ENCODE measurements at places on chromosomes 13 and 19.

- peak; percentile 66 for DNase-seq
These were observed 82.4 kb downstream of the GGACT start for GRCh38 chr13:100506154-100506553.

- no peak for DNase-seq
These were observed 141.9 kb downstream of the SPRY2 start for GRCh38 chr13:80199067-80199466.

DNA sequence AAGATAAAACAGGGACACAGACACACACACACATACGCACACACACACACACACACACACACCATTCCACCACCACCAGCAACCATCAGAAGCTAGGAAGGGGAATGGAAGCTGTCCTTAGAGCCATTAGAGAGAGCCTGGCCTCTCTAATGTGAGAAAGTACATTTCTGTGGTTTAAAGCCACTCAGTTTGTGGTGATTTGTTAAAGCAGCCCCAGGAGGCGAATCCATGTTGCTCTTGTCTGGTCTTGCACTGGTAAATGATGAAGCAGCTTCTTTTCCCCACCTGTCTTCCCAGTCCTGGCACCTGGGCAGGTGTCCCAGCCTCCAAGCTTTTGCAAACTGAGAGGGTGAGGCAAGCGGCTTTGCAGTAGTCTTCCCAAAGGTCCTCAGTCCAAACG lies 118.9 kb upstream of the KL start:
- no peak for DNase-seq

GRCh38 chr19:16113727-16114126 lies 2.0 kb downstream of the RAB8A start:
- no peak for DNase-seq

DNA sequence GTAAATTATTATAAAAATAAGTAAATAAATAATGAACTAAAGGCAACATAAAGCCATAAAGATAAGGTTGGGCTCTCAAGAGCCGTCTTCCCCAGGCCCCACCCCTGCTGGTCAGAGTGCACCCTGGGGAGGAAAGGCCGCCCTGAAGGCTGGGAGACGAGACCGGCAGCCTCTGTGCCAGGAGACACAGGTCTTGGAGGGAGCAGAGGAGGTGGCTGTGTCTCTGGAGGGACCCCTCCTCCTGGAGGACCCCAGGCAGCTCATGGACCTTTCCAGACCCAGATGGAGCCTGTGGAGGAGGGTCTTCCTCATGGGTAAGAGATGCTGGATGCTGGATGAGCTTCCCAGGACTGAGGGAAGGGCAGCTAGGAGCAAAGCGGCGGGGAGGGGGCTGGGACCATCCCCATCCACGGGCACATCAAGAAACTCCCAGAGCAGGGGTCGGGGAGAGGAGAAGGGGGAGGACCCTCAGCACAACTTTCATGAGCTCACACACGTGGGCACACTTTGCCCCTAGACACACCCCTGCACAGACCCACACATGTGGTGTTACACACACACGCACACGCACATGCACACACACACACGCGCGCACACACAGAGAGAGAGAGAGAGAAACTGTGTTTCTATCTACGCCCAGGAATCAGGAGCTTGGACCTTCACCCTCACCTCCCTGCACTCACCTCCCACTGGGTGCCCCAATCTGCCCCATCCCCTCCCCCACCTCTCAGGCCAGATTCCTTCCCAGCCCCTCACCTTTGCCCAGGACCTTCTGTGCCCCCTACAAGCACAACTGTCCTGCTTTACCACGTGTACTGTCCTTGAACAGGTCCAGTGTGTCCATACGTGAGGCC lies at the start of gene CEACAM18:
TSS of gene CEACAM18 (plus strand) at position 159 of the 854 bp plus-strand sequence.
- DNase-seq: no peak

GRCh38 chr19:34276614-34277013 lies 22.3 kb downstream of the GARRE1 start:
- DNase-seq: no peak

- DNase-seq: no peak
These were observed 34.6 kb downstream of the CEBPA start for GRCh38 chr19:33267706-33268105.

- no peak for DNase-seq
These were observed 26.3 kb upstream of the INTS6 start for GRCh38 chr13:51479199-51479523.

DNA sequence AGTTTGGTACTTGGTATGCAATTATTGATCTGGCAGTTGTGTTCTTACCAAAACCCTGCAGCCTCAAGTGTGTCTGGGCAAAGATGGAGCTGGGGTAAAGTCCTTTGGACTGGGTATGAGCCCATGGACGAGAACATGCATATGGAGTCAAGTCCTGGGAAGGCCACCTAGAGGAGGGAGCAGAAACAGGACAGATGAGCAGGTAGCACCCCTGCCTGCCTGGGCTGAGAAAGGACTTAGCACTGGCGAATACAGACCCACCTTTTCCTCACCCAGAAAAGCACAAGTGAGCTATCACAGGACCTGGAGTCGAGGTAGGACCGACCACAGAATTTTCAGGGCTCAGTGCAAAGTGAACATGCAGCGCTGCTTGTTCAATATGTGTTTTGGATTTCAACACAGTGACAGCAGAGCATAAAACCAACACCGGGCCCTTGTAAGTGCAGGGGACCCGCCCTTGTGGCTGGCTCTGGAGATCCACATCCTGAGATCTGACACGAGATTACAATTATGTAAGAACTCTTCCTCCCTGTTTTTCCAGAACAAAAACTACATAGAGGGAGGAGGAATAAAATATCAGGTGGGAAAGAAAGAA lies 25.9 kb downstream of the IGFL2 start:
- no peak for DNase-seq

GRCh38 chr19:2848616-2849015 lies 7.3 kb downstream of the ZNF555 start:
- no peak for DNase-seq

GRCh38 chr19:48935864-48936263 lies 2.4 kb downstream of the DHDH start:
- no peak for DNase-seq

DNA sequence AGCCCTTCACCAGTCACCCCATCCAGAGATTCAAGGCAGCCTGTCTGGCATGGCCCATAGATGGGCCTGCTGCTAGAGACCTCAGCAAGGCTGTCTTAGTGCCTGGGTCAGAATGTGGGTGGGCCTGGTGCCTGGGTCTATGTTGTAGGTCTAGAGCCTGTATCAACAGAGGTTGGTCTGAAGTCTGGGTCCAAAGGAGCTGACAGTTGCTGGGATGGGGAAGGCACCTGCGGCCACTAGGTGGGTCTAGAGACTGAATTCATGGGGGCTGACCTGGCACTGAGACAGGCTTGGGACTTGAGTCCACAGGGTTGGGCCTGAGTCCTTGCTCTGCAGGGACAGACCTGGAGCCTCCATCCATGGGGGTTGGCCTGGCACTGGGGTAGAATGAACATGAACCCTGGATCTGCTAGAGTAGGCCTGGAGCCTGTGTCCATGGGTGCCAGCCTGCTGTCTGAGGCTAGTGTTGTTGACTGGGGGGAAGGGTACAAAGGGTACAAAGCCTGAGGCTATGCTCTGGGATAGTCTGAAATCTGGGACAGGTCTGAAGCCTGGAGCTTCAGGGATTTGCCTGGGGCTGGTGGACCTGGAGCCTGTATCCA lies 516.8 kb downstream of the OLFM4 start:
- no peak for DNase-seq

- no peak for DNase-seq
These were observed 62.3 kb upstream of the ZNF724 start for GRCh38 chr19:23312515-23312914.

- no peak for DNase-seq
These were observed 220.8 kb upstream of the MAB21L1 start for GRCh38 chr13:35697186-35697730.

DNA sequence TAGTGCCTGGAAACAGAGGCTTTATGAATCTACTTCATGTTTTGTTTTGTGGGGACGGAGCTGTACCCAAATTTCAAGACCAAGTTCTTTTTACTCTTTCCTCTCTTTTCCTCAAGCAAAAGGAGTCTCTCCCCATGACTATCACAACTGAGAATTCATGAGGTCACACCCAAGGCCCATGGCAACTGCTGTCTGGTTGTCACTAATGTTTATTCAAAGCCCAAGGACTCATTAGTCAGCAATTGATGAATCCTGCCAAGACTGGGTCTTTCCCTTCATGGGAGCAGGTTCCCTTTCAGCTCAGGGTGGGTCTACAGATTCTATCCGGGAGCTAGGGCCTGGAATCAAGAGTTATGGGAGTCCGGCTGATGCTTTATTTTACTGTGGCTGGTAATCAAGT lies 441.5 kb upstream of the PCDH20 start:
- DNase-seq: no peak

- no peak for DNase-seq
These were observed 588 bp upstream of the DPY19L3 start for GRCh38 chr19:32404933-32405430.

DNA sequence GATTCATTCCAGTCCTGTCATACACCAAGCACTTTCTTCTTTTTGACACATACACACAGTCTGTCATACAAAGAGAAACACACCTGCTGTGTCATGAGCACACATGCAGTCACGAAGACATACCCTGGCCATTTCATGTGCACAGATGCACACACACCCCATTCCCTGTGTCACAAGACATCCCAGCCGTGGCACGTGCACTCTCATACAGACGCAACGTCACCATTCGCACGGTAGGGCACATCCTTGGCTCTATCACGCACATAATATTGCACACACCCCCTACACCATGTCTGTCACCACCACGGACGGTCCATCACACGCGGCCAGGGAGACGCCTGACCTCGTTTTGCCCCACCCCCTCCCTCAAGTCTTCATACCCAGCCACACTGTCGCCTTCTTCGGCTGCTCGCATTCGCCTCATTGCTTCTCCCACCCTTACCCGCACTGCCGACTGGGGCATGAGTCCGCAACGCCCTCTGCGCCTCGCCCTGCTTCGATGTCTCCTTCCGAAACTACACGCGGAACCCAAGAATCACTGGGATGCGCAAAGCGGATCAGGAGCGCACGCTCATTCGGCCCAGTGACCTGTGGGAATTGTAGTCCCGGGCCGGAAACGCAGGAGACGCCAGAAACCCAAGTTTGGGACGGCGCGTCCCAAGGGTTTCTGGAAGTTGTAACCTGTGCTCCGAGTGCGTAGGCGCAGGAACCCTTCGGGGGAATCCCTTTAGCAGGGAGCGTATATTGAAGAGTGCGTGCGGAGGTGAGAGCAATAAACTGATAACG lies 6.8 kb upstream of the ZNF283 start:
- DNase-seq: peak; percentile 33

DNA sequence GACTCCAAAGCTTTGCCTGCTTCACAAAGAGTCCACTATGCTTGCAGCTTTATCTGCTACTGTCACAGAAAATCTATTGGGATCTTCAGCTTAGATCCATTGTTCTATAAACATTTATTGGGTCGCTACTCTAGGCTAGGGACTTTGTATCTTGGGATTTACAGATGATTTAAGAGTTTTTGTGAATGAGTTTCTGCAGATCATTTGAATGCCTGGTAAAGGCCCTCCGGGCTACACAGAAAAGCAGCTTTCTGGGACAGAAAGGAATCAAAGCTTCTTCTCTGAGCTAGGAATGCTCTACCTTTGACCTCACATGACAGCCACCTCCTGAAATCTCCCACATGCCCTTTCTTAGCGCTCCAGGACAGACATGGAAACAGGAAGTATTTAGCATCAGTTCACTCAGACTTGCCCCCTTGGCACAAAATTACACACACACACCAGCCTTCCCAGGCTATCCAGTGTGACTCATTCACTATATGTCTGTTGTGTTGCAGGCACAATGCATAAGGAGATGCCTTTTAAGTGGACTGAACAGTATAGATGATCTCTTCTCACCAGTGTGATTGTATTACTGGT lies 492.4 kb downstream of the DACH1 start:
- no peak for DNase-seq

GRCh38 chr19:18496167-18496979 lies 25.5 kb downstream of the ELL start:
- DNase-seq: peak; percentile 65

DNA sequence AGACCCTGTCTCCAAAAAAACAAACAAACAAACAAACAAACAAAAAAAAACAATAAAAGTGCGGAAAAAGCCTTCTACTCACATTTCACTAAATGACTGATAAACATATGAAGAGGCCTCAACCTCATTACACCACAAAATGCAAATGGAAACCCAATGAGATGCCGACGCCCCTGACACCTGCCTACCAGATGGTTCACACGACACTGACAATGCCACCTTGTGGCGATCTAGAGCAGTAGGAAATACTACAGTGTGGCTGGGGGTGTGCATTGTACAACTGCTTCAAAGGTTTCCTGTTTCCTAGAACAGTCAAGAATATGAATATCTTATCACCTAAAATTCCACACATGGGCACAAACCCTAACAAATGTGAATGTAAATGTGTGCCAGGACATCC lies 14.0 kb downstream of the SCGB2B2 start:
- DNase-seq: peak; percentile 36

DNA sequence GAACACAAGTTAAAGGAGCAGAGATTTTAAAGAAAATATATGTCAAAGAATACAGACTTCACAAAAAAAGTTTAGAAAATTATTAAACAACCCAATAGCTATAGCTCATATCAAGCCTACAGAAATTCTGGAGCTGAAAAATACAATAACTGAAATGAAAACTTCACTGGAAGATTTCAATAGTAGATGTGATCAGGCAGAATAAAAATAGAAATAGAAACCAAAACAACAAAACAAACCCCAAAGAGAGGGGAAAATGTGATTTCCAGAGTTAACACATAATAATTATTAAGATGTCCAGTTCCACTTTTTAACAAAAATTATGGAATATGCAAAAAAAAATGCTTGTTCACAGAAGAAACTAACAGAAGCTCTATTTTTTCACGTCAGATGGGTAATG lies 23.6 kb downstream of the LRRC63 start:
- DNase-seq: no peak

- no peak for DNase-seq
These were observed 913.3 kb downstream of the UQCRFS1 start for GRCh38 chr19:28299649-28300048.

GRCh38 chr19:49957262-49957915 lies 3.6 kb downstream of the SIGLEC11 start:
- no peak for DNase-seq

GRCh38 chr13:84237143-84237542 lies 354.9 kb upstream of the SLITRK1 start:
- DNase-seq: no peak

- DNase-seq: no peak
These were observed 726.4 kb upstream of the GPC6 start for GRCh38 chr13:92500192-92500591.

DNA sequence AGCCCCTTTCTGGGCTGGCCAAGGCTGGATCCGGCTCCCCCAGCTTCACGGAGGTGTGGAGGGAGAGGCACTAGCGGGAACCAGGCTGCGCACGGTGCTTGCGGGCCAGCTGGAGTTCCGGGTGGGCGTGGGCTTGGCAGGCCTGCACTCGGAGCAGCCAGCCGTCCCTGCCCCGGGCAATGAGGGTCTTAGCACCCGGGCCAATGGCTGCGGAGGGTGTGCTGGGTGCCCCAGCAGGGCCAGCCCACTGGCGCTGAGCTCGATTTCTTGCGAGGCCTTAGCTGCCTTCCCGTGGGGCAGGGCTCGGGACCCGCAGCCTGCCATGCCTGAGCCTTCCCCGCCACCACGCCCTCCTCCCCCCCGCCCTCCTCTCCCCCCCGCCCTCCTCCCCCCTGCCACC lies 2.6 kb upstream of the ZNF559 start:
- no peak for DNase-seq
